ENCODE measurements at places on chromosomes 2 and 18.

GRCh38 chr2:201797175-201797840 lies 9.0 kb upstream of the CDK15 start:
- DNase-seq = no peak

- DNase-seq = no peak
Observed at GRCh38 chr2:72109904-72110303, 37.8 kb downstream of the CYP26B1 start.

- peak; percentile 24 for DNase-seq
Observed at GRCh38 chr2:240232961-240233884, 92.8 kb upstream of the OTOS start.

GRCh38 chr2:3972377-3972776 lies 269.0 kb downstream of the DCDC2C start:
- DNase-seq = no peak

- no peak for DNase-seq
Observed at GRCh38 chr18:45761512-45762114, 37.6 kb downstream of the SLC14A1 start.

GRCh38 chr18:67794521-67794920 lies 278.0 kb upstream of the DSEL start:
- no peak for DNase-seq

- DNase-seq = no peak
Observed at GRCh38 chr2:61100801-61101200, 35.1 kb downstream of the SANBR start.

- no peak for DNase-seq
Observed at GRCh38 chr2:143807671-143808070, 678.5 kb downstream of the ARHGAP15 start.

DNA sequence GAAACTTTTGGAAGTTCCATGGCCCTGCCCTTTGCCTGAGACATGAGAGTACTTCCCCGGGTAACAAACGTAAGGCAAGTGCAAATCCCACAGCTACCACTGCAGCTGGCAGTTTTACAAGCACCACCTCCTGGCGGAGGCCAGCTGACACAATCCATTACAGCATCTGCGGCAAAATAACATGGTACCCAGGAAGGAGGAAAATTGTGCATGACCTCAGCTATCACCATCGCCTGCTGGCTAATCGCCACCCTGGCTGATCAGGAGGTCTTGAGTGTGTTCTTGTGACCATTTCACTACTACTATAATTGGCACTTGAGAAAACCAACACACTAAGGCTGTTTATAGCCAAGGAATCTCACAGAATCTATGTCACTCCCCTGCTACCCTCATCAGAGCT lies 71.7 kb upstream of the SERPINE2 start:
- DNase-seq = no peak

GRCh38 chr2:156901373-156902031 lies 356.0 kb upstream of the GALNT5 start:
- no peak for DNase-seq

DNA sequence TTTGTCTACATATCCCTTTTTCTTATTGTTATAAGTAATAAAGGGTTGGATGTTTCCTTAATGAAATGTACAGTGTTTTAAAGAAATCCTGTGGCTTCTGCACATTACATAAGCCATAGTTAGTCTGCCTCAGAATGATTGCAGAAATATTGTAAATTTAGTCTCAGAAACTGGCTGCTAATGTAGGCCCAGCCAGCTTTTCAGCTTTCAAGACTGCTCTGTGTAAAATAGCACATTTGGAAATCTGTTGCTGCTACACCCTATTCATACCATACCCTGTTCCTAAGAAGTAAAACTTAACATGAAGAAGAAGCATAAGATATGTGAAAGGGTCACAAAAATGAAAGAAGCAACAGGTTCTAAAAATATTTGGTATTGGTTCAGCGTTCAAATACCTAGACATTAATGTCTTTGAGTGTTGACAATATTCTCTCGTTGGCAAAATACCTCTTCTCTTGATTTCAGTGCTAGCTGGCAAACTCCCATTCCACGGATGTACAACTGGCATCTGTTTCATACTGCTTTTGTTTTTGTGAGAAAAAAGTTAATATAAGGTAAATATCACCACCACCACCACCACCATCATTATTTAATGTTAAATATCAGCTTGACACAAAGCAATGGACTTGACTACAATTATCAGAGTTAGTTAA lies 19.2 kb upstream of the NCKAP1 start:
- DNase-seq = no peak

- no peak for DNase-seq
Observed at GRCh38 chr2:22930781-22931180, 454.2 kb upstream of the KLHL29 start.

DNA sequence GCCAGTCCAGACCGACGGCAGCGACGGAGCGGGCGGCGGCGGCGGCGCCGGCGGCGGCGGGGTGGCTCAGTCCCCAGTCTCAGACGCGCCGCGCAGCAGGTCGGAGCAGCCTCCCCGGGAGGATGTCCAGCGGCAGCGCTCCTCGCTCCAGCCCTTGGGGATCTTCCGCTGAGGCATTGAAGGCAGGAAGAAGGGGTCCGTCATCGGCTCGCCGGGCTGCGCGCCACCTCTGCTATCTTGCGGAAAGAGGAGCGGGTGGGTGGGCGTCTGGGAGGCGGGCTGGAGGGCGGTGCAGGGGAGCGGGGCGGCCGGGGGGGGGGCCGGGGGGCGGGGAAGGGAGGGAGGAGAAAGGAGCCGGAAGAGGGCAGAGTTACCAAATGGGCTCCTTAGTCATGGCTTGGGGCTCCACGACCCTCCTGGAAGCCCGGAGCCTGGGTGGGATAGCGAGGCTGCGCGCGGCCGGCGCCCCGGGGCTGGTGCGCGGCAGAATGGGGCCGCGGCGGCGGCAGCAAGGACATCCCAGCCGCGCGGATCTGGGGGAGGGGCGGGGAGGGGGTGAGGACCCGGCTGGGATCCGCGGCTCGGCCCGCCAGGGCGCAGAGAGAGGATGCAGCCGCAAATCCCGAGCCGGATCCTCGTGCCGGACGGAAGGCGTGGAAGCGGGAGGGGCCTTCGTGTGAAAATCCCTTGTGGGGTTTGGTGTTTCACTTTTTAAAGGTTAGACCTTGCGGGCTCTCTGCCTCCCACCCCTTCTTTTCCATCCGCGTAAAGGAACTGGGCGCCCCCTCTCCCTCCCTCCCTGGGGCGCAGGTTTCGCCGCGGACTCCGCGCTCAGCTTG lies at the start of gene NETO1:
Gene NETO1 (minus strand): TSS at position 242 of the 839 bp plus-strand sequence. CDS start 696 bp downstream, outside the sequence.
- DNase-seq = no peak

GRCh38 chr2:189466656-189467055 lies 25.4 kb downstream of the WDR75 start:
- no peak for DNase-seq

- DNase-seq = no peak
Observed at GRCh38 chr2:237405605-237406004, 8.4 kb downstream of the COL6A3 start.

- no peak for DNase-seq
Observed at GRCh38 chr2:3759331-3759730, 56.0 kb downstream of the DCDC2C start.

GRCh38 chr2:239574434-239575156 lies 173.8 kb upstream of the HDAC4 start:
- no peak for DNase-seq

DNA sequence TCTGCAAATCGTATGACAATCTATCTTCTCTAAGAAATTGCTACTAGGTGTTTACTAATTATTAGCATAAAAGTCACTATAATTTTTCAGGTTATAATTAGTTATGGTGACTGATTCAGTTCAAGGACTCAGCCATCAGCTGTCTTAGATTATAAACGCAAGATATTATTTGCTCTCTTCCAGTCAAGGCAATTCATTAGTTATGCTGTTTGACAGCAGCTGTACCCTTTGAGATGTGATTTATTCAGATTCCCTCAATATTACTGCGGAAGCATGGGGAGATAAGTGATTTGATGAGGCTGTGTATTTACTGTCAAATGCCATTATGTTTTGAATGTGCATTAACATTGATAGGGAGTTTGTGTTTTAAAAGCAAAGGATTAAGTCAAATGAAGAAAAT lies 558.9 kb upstream of the FSIP2 start:
- no peak for DNase-seq

- no peak for DNase-seq
Observed at GRCh38 chr18:48986851-48987761, 36.3 kb upstream of the SMAD7 start.

- peak; percentile 46 for DNase-seq
Observed at GRCh38 chr18:72762515-72763122, 105.2 kb downstream of the NETO1 start.

GRCh38 chr2:134205087-134205486 lies 48.8 kb upstream of the MGAT5 start:
- DNase-seq = no peak

- no peak for DNase-seq
Observed at GRCh38 chr2:55743583-55743982, 49.9 kb upstream of the PNPT1 start.

DNA sequence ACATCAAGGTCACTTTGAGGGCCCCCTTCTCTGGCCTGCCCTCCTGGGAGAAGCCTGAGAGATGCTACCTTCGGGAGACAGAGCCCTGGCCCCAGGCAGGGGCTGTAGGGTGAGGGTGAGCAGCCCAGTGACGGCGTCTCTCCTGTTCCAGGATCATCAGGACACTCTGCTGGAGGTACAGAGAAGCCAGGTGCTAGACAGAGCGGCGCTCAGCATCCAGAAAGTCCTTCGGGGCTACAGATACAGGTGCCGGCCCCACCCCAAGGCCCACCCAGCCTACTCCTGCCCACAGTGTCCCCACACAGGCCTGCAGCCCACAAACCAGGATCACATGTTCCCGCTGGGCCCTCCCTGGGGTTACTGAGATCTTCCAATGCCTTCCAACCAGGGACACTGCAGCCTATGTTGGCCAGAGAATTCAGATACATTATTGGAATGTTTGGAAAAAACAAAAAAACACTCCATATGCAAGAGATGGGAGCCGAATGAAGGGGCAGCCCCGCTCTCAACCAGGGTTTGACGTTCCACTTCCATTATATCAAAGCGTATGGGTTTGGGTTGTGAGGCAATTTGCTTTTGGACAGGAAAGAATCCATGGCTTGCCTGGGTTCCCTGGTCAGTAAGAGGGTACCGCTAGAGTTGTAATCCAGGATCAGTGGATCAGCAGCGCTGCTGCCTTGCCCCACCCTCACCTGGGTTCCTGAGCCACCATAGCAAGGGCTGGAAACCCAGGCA lies 49.5 kb upstream of the GPR17 start:
- no peak for DNase-seq

DNA sequence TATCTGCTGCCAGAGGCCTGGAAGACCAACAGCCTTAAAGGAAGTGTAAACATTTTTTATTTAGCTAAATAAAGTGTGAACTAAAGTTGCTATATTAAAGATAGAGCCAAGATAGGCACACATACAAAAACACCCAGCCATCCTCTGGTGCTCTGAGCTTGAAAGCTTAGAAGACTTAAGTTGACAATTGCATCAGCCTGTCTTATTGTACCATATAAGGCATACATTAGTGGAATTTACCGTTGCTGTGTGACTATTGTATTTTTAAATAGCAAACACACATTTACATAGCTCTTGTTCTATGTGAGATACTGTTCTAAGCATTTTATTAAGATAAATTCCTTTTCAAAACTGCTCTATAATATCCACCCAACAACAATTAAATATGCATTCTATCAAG lies 736.6 kb upstream of the ZEB2 start:
- no peak for DNase-seq

DNA sequence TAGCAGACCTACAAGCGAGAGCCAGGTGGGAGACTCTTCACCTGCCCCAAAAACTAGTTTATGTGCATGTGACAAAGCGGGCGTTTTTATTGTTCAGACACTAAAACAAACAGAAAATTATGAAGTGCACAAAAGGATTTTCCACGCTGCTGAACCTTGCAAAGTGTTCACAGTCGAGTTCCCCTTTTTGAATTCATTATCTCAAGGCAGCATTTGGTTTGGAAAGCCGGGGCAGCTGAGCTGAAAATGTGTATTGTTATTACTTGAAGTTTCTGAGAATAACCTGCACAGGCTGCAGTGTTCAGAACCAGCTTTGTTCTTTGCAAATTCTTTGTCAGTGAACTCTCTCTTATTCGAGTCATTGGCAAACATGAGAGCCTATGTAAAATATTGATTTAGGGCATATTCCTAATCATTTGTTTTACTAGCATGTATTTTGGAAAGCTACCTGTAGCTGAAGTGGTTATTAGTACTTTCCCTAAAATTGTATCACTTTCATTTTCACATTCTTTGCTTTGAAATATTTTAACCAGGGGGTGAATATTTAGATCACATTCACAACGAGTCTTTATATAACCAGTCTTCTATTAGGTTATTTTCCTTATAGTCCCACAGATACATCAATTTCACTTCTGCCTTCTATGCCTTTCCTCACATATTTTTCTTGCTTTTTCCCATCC lies 59.5 kb downstream of the LRRTM1 start:
- DNase-seq = no peak

GRCh38 chr2:44075541-44075940 lies 79.8 kb upstream of the LRPPRC start:
- DNase-seq = no peak

DNA sequence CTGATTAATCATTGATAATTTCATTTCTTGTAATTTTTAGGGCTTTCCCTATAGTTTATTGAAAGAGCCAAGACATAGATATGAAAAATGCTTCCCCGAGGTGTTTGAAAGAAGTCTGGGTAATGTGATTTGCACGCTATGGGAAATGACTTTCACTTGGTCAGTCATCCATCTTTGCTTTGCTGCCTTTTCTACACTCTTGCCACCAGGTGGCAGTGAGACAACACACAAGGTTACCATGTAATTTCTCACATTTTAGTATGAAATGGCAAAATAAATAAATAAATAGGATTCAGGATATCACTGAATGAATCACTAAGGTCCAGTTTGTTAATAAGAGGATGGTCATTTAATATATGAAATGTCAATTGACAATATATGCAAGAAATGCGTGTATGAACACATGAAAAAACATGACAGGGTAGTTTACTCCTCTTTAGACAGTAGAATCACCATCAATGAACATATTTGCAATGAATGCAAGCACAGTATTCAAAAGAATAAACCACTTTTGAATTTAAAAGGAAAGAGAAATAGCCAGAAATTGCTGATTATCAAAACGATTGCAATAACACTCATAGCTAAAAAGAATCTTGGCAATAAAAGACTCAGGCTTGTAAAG lies 52.2 kb upstream of the KCNH7 start:
- DNase-seq = peak; percentile 9

- DNase-seq = no peak
Observed at GRCh38 chr18:51164761-51165281, 32.7 kb downstream of the MEX3C start.

DNA sequence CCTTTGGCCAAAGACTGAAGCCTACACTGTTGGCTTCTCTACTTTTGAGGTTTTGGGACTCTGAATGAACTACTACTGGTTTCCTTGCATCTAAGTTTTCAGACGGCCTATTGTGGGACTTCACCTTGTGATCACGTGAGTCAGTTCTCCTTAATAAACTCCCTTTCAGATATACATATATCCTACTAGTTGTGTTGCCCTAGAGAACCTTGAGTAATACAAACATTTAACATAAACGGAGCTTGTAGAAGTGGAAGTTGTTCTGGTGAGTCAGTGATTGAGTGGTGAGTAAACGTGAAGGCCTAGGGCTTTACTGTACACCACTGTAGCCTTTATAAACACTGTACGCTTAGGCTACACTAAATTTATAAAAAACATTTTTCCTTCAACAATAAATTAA lies 107.2 kb upstream of the CDH2 start:
- no peak for DNase-seq

- no peak for DNase-seq
Observed at GRCh38 chr2:235501673-235502031, 7.8 kb downstream of the AGAP1 start.

Data from HFF-Myc (cell line).